Mesenteric fat pad (tissue), 1 donor: ENCODE measurements at places on chromosomes 13 and 19.
A peak's percentile ranks its signal among the peaks of the same experiment; 100 is the strongest.

GRCh38 chr13:110414931-110415330 is 107.8 kb downstream of the COL4A2 start:
- DNase-seq: no peak

GRCh38 chr19:7348587-7349230 is at the start of gene ARHGEF18:
ARHGEF18 (plus strand) TSS chr19:7348937; CDS start chr19:7362891, 13,954 bp downstream.
- peak; percentile 87 for DNase-seq

DNA sequence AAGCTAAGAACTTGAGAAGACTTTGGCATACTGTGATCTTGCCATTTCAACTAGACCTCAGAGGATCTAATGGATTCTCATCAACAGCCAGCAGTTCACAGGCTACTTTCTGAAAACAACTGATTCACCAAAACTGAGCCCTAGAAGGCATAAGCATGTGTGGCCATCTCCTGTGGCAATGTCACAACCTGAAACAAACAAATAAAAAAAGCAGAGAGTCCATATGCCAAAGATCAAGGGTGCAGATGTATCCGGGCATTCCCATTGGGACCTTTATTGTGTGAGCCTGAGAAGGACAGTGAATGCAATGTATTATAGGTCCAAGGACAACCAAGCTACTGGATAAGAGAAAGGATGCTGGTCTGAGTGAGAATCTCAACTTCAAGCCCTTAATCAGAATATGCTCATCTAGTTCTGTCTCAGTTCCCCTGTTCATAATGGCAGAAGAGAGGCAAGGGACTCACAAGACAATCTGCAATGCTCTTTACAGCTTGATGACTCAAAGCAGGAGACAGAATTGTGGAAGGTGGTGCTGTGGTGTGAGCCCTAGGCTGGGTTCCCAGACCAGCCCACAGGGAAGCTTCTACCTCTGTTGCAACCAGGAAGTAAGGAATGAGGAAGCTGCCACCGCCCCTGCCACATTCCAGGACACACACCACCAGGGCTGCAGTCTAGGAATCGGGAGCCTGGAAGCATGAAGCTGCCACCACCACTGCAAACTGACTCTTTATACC is 133.7 kb downstream of the RAP2A start:
- no peak for DNase-seq

GRCh38 chr19:41430922-41431321 is 3.7 kb upstream of the B3GNT8 start:
- DNase-seq: no peak

DNA sequence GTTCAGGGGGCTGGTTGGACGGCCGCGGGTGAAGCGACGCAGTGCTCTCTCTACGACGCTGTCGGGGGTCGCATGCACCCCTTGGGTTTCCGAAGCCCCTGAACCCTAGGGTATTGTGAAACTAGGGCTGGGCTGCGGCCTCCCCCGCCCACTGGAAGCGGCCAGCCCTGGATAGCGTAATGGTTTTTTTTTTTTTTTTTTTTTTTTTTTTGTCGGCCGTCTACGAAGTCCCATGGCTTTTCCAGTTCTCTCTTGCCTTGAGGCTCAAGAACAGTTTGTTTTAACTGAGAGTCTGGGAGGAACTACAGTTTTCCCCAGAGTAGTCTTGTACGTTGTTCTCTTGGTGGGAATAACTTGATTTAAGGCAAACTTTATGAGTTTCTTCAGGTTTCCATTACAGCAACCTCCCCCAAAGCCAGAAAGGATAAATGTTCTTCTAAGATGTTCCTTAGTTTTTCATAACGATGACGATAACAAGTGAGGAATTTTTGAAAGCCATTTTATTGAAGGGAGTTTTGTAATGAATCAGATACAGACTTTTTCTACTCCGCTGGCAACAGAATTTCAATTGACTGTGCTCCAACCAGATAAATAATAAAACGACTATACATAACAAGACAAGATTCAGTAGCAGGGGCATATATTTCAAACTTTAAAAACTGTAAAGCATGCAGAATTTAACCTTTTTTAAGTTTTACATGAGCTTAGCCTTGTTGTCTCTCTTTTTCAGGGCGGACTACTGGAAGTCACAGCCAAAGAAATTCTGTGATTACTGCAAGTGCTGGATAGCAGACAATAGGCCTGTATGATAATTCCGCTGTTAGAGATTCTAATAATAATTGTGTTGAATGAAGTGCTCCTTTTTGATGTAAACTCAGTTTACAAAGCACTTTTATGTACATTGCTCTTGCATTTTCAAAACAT is 867 bp downstream of the WBP4 start:
- DNase-seq: no peak

GRCh38 chr13:60370343-60370742 is 26.7 kb upstream of the TDRD3 start:
- no peak for DNase-seq

- DNase-seq: no peak
Measured at GRCh38 chr13:109323338-109323737, 463.0 kb downstream of the IRS2 start.

DNA sequence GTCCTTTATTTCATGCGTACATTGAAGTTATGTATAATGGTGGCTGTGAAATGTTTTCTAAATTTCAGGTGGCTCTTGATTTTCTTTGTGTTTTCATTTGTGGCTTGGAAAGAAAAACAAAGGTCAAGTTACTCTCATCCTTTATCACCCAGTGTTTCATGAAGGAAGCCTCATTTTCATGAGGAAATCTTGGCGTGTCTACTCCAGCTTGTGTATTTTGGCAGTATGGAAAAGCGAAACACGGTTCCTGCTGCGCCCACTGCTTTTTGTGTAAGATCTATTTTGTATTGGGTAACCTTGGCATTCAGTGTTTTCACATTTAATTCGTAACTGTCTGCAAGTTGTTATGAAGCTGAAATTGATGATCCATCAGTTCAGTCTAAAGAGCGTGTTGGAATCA is 147.0 kb upstream of the RNF113B start:
- DNase-seq: no peak

DNA sequence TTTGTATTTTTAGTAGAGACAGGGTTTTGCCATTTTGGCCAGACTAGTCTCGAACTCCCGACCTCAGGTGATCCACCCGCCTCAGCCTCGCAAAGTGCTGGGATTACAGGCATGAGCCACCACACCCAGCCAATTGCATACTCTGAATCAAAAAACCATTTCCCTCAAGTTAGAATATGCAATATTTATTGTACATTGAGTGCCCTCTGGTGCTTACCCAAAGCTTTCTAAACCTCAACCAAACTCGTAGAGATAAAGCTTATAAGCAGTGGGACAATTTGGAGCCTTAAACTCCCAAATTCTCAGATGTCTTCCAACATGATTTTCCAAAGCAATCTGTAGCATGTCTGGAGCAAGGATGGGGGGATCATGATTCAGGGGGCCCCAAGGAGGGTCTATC is 22.4 kb downstream of the RFXAP start:
- DNase-seq: no peak

- DNase-seq: no peak
Measured at GRCh38 chr13:46609726-46610125, 56.8 kb downstream of the LRCH1 start.

- no peak for DNase-seq
Measured at GRCh38 chr13:111614613-111615012, 294.2 kb downstream of the TEX29 start.

DNA sequence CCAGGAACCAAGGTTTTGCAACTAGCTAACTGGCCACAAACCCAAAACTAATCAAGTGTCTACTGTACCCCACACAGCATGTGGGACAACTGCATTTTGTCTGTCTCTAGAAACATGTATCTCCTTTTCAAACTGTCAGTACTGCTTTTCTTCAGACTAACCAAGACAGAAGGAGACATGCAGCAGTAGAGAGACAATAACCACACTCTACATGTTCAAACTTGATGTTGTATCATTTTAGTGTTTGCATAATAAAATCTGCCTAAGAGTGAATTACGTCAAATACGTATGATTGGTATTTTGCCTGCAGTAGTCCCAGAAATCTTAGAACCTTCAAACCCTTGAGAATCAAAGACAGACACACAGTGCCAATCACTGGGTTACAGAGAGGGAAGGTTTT is 22.0 kb upstream of the FREM2 start:
- DNase-seq: no peak

- DNase-seq: no peak
Measured at GRCh38 chr19:472005-472858, 11.4 kb upstream of the SHC2 start.

- no peak for DNase-seq
Measured at GRCh38 chr13:32791545-32792172, 205.4 kb downstream of the PDS5B start.

GRCh38 chr13:34452831-34453230 is 489.2 kb upstream of the NBEA start:
- no peak for DNase-seq

DNA sequence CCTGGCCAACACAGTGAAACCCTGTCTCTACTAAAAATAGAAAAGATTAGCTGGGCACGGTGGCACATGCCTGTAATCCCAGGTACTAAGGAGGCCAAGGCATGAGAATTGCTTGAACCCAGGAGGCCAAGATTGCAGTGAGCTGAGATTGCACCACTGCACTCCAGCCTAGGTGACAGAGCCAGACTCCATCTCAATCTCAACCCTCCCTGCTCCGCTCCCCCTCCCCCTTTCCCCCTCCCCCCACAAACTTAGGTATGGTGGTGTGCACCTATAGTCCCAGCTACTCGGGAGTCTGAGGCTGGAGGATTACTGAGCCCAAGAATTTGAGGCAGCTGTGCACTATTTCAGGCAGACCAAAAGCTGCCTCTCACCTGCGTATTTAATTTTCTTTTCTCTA is 21.6 kb upstream of the RNF113B start:
- DNase-seq: no peak

DNA sequence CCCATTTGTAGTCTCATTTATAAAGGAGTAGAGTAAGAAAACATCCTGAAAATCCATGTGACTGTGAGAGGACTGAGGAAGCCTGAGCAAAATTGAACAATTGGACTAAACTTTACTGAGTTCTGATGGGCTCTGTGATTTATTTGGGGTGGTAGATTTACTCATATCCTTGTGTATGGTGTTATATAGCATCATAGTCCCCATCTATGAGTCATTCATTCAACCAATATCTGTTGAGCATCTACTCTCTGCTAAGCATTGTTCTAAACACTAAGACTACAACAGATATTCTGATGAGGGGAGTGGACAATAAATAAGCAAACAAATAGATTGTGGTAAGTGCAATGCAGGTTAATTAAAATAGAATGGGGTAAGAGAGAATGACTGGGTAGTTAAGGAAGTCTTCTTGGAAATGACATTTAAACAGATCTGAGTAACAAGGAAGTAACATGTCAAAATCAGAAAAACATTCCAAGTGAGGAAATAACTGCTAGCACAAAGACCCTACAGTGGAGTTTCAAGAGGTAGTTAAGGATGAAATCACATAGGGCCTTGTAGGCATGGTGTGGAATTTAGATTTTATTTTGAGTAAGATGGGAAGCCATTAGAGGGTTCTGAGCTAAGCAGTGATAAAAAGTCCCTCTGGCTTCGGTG is 36.3 kb upstream of the MLNR start:
- DNase-seq: no peak

GRCh38 chr19:18849838-18850400 is 18.2 kb downstream of the UPF1 start:
- DNase-seq: no peak

- DNase-seq: no peak
Measured at GRCh38 chr13:111020546-111020945, 94.6 kb upstream of the ARHGEF7 start.
